ENCODE measurements at places on chromosomes 2 and 18.

DNA sequence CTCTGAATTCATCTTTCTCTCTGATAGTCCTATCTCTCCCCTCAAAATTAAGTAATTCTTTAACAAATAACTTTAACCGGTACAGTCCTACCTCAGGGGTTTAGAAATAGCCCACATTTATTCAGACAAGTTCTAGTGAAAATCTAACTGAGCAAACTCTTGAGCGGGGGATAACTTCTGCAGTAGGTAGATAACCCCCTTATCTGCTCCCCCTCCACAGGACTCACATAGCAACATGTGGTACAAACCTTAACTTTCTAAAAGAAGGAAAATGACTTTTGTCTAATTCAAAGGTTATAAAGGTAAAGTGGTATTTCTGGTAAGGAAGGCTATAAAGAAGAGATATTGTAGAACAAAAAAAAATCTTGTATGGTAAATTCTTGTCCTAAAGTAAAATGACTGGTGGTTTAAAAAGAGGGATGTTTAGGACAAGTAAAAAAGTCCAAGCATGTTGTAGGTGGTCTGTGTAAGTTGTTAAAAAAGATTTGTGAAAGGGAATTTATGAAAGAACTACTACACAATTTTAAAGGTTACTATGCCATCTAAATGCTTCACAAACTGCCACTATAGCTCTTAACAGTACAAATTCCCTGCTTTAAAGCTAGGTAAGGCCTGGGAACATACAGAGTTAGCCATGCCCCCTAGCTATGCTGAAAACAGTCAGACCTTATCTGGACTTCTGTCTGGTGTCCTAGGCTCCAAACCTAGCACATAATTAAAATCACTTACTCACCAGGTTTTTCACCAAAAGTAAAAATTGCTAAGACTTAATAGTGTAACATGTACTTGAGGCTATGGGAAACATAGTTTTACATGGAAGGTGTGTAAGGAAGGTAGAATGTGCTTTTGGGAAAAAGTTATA, 8.1 kb upstream of the RPIA start:
- no peak for DNase-seq

- no peak for DNase-seq
Measured at GRCh38 chr2:192500550-192501200, 305.9 kb upstream of the TMEFF2 start.

- no peak for DNase-seq
Measured at GRCh38 chr18:34773378-34773777, 63.3 kb downstream of the DTNA start.

DNA sequence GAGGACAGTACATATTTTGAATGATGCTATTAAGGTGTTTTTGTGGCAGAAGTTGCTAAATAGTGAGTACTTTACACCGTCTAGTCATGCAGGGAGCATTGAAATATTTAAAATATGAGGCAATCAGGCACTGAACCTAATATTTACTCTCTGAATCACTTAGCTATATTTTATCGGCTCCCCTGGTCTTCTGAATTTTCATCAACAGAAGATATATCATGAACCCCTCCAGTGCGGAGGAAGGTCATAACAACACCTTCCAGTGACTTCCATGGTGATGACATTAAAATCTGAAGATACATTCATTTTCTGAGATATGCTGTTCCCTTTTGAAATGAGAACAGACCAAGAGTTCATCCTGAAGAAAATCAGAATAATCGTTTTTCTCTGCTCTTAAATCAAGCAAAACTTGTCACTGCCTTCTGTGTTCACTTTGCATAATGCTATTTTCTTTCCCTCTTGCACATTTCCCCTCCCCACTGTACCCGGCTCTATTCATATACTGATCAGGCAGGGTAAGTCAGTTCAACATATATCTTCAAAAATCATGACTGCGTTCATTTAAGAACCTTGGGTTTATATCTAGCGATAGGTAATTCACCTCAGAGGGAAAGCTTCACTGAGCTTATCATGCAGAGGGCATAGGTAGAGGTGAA, 729.9 kb upstream of the GYPC start:
- no peak for DNase-seq

GRCh38 chr18:3368193-3368592, 81.8 kb upstream of the TGIF1 start:
- no peak for DNase-seq

GRCh38 chr2:175136334-175137215, 31.4 kb downstream of the ATF2 start:
- no peak for DNase-seq

DNA sequence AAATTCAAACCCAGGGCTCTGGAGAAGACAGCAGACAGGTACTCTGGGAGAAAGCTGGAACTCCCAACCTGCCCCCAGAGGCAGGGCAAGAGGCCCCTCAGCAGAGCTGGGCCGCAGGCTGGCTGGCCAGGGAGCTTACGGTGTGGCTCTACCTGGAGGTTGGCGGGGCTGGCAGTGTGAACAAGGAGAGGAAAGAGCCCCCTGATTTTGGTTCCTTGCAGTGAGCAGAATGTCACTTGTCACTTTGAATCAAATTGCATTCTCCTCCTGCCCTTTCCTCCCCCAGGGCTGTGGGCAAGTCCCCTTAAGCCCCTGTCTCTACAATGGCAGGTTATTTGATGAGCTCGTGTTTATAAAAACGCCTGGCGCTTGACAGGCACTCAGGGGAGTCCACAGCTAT, 32.6 kb downstream of the MYO7B start:
- no peak for DNase-seq

GRCh38 chr2:48515513-48515985, 14.4 kb upstream of the STON1 start:
- DNase-seq = no peak

- no peak for DNase-seq
Measured at GRCh38 chr2:103615611-103616105, 853.8 kb downstream of the TMEM182 start.

DNA sequence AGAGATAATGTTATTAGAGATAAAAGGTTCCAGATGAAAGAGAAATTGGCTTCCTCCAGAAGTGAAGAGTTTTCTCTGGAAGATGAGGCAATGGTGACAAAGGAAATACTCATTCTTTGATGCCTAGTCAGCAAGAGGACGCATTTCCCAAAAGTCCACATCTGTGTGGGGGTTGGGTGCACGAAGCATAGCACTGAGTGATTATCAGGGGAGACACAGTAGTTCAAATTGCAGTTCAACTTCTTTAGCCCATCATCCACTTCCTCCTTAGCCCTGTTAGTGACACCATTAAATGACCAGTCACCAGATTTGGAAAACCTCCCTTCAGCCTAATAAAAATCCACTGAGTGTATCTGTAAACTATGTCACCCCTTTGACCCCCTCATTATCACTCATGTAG, 80.9 kb upstream of the PHLPP1 start:
- DNase-seq = no peak

DNA sequence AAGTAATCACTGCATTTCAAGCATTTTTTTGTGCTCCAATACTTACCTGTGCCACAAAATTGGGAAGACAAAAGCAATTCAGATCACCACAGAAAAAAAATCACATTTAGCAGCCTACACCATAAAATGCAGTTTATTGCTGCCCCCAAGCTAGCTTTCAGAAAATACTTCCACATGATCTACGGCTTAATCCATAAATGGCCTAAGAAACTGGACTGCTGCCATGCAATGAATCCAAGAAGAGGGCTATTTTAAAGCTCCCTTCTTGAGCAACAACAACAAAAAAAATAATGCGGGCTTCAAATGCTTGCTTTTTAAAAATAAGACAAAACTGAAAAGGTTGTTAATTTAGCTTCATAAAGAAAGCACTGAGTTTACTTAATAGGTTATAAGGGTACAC, 272.3 kb downstream of the RAD51AP2 start:
- no peak for DNase-seq

DNA sequence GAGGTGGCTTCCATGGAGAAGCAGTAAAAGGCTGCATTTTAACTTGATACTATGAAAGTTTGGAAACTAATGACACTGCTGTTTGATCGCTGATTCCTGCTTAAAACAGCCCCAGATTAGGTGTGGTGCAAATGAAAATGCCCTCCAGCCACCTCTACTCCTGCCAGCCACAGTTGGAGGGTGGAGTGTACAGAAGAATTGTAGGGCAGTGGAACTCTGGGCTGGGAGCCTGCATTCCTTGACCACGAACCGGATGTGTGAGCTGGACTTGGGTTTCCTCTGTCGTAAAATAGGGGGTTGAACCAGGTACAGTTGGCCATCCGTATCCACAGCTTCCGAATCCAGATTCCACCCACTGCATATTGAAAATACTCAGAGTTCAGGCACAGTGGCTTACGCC, 84.6 kb upstream of the RFX8 start:
- no peak for DNase-seq

GRCh38 chr18:58087928-58088690, 44.1 kb downstream of the NEDD4L start:
- DNase-seq = no peak

GRCh38 chr2:58357521-58357920, 116.4 kb upstream of the FANCL start:
- no peak for DNase-seq

GRCh38 chr18:46474487-46475389, 182.3 kb downstream of the LOXHD1 start:
- no peak for DNase-seq

GRCh38 chr2:96769814-96770213, 9.1 kb downstream of the CNNM4 start:
- DNase-seq = no peak

GRCh38 chr2:239200646-239201530, 199.9 kb downstream of the HDAC4 start:
- no peak for DNase-seq

DNA sequence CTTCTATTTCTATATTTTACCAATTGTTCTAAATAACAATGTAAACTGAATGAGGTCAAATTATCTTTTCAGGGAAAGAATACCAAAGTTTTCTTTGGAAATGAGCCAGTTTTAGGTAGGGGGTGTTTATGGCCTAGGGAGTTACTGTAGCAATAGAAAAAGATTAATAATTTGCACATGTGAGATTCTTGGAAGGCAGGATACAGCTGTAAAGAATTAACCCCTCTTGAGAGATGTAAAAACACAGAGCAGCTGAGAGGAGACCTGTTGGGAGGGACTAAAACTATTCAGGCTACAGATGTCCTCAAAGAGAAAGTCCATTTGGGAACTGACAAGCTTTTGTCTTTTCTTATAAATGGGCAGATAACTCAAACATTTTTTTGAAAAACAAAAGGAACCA, 182.2 kb downstream of the FIGN start:
- no peak for DNase-seq

DNA sequence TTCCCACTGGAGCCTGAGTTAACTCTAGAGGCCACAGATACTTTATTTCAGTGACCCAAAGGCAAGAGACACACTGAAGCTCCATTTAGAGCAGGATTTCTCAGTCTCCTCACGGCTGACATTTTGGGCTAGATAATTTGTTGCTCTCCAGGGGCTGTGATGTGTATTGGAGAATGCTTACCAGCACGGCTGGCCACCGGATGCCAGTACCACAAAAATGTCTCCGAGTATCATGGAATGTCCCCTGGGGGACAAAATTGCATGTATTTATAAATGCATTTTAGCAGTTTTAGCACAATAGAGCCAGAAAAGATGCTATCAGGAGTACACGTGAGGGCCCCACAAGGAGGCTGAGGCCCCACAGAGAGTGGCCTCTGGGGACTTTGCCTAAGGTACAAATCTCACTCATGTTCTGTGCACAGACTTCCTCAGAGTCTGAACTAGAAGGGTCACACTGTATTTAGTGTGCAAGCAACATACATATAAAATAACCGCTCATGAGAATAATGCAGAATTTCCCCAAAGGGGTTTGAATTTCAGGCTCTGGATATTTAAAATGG, 20.5 kb upstream of the DCC start:
- DNase-seq = no peak

DNA sequence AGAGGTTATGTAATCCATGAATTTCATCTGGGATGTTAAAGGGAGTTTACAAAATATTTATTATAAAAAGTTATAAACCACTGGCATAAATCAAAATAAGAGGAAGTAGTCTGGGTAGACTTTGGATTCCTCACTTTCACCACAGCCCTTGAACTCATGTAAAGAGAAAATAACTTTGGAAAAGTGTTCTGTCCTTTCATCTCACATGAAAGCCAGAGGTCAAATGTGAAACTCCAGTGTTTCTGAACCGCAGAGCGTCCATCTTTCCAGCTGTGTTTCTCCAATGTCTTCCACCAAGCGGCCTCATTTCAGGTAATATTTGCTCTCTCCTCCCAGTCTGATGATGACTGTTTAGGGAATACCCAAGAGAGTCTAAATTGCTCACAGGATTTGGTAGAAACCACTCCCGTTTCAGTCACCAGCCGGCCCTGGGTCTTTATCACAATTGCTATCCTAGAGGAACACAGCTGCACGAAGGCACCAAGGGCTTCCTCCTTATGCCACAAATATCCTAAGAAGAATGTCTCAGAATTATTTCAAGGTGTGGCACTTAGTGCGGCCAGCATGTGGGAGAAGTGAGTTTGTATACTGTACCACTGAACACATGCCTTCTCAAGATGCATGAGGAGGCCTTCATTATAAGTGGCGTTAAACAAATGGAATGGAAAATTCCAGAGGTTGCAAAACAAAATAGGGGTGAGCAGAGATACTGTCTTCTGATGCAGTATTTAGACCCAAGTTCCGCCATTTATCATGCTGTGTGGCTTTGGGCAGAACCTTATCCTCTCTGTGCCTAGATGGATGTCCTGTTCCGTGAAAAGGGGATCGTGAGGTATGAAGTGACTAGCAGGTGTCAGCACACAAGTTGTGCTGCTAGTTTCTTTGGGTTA, 63.8 kb downstream of the ACTR2 start:
- no peak for DNase-seq

GRCh38 chr18:3867864-3868311, 417.9 kb downstream of the TGIF1 start:
- DNase-seq = no peak

GRCh38 chr2:219218732-219219701, at the start of gene ABCB6:
TSS of gene ABCB6 (minus strand) at chr2:219218958. CDS start at chr2:219218673, 285 bp downstream.
- peak; percentile 86 for DNase-seq

DNA sequence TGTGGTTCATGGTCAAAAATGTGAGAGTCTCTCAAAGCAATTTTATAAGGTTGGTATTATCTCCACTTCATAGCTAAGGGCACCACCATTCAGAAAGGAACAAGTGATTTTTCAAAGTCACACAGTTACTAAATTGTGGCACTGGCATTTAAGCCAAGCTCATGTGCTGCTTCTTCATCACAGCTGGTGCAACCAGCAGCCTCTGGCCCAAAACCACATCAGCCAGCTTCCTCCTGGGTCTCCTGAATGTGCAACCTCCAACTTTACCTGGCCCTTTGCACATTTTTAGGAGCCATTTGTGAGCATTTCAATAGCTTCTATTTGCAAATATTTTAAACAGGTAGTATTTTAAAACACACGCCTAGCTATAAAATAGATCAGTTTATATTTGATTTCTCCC, 293.7 kb downstream of the BCL11A start:
- DNase-seq = no peak

DNA sequence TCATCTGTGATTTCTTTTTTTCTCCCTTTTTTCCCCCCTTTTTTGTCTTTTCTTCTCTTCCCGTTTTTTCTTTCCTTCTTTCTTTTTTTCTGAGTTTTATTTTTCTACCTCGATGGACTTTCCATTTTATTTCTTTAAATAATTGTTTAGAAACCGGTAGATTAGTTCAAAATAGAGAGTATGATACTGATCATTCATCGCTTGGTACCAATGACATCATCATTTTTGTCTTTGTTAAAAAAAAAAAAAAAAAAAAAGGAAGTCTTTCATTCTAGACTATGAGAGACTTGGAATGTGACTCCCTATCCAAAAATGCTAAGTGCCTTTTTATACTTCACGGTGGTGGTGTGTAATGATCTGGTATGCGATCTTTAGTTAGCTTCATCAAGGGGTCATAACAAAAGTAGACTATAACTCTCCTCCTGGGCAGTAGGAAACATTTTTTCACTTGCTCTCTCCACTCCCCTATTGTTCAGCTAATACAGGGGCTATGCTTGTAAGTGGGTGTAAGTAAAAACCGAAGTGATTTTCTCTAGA, 1517.5 kb upstream of the ZEB2 start:
- DNase-seq = no peak

Data from CD4-positive, alpha-beta T cell treated with Interleukin-4 for 4 hours (primary cell).